ENCODE measurements at places on chromosomes 3 and 15. TPM values are rescaled to one million over a fixed set of nuclear protein-coding genes. Genes with fewer than 3 reads are reported as not detected.

The LRIG1 gene
- 87.8 TPM for total RNA-seq

The TRANK1 gene
- 8.9 TPM for total RNA-seq

The NRROS gene
- total RNA-seq: not detected

The RAD18 gene
- 22.2 TPM for total RNA-seq

The BRPF1 gene
- 15.6 TPM for total RNA-seq

The MAGI1 gene
- 26.4 TPM for total RNA-seq

The ATP13A5 gene
- not detected for total RNA-seq

The NAA80 gene
- 3.1 TPM for total RNA-seq

The ITIH4 gene
- total RNA-seq: 0.28 TPM

The PLSCR2 gene
- total RNA-seq: not detected

The PAK2 gene
- total RNA-seq: 33.9 TPM

The GOLGA6L10 gene
- under 0.01 TPM for total RNA-seq

The ADCY5 gene
- 0.56 TPM for total RNA-seq

The SAMD7 gene
- total RNA-seq: not detected

The UQCC5 gene
- total RNA-seq: 1.1 TPM

The RTP4 gene
- total RNA-seq: not detected

DNA sequence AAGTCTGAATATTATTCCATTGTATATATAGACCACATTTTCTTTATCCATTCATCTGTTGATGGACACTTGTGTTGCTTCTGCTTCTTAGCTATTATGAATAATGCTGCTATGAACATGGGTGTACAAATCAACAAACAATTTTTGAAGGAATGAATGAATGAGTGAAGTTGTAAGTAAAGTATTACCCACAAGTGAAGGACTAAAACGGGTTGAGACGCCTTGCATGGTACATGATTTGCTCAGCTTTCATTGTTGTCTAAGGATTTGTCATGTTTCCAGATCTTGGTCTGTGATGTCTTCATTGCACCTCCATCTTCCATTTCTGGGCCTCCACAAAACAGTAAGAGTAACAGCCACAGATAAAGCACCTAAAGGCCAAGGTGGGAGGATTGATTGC, 20.5 kb downstream of the IFT122 start:
- DNase-seq: no peak

DNA sequence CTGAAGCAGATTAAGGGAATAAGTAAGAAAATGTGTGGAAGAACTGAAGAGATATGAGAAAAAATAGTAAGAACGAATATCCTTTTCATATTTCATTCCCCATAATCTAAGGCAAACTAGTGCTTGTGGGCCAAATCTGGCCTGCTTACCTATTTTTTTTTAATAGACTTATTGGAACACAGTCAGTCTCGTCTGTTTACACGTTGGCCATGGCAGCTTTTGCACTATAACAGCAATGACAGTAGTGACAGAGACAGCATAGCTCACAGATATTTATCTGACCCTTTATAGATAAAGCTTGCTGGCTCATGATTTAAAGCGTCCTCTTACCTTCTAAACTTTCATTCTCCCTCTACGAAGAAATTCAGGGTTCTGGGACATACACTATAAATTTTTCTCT, 50.0 kb upstream of the CDAN1 start:
- no peak for DNase-seq

- DNase-seq: no peak
Measured at GRCh38 chr15:58486062-58486461, 54.3 kb downstream of the LIPC start.

DNA sequence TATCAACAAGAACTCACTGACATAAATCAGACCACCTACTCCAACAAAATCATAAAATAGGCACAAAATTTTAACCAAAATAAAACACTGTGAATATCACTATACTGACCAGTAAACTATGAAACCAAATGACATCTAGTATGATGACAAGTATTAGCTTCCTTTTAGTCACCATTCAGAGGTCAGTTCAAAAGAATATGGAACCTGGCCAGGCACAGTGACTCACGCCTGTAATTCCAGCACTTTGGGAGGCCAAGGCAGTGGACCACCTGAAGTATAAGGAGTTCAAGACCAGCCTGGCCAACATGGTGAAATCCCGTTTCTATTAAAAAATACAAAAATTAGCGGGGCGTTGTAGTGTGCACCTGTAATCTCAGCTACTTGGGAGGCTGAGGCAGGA, 65.8 kb downstream of the SMARCC1 start:
- peak; percentile 81 for DNase-seq

- no peak for DNase-seq
Measured at GRCh38 chr3:177282119-177282655, 84.9 kb upstream of the TBL1XR1 start.

DNA sequence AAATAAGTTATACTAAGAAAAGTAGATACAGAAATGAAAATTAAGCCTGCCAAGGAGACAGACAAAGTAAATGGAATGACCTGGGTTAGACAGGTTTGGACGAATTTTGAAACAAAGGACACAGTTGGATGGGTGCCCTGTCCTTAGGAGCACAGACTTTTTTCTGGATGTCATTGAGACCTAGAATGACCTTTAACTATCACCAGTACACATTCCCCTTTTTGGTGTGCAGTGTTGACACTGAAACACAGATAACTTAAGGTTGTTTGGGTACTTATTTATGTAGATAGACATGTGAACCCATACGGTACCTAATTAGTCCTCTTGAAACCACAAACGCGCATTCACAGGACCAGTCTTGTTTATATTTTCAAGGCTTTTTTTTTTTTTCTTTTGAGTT, 86.7 kb downstream of the PPARG start:
- DNase-seq: no peak

DNA sequence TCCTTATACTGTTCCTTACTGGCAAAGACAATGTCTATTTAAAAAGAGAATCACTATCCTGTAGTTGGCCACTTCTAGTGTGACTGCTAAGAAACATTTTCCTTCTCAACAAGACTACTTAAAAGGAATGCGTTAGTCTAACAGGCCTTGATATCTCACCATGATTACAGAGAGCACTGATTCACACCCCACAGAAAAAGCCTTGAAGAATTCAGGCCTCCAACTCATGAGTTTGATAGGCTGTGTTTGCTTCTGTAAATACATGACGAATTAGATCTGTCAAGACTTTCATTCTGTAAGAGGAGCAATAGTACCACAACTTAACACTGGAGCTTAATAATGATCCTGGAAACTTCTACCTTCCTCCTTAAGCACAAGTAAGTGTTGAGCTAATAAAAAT, 432.8 kb upstream of the NR2F2 start:
- DNase-seq: no peak

- DNase-seq: no peak
Measured at GRCh38 chr3:19338769-19339168, 190.5 kb downstream of the KCNH8 start.

DNA sequence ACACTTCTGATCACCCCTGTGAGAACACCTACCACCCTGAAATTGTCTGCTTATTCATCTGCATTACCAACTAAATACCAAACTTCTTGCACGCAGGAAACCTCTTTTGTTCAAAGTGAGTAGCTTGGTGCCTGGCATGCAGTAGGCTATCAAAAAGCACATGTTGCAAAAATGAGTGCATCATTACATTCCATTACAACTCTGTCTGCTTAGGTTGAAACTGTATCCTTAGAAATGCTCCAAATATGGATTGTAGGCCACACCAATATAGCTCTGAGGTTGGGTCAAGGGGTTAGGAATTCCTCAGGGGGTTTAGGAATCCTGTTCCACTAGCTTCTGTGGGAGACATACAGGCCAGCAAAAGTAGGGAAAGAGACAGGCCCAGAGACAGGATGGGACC, 107.2 kb downstream of the THRB start:
- no peak for DNase-seq

- no peak for DNase-seq
Measured at GRCh38 chr3:186216900-186217819, 108.3 kb upstream of the ETV5 start.

DNA sequence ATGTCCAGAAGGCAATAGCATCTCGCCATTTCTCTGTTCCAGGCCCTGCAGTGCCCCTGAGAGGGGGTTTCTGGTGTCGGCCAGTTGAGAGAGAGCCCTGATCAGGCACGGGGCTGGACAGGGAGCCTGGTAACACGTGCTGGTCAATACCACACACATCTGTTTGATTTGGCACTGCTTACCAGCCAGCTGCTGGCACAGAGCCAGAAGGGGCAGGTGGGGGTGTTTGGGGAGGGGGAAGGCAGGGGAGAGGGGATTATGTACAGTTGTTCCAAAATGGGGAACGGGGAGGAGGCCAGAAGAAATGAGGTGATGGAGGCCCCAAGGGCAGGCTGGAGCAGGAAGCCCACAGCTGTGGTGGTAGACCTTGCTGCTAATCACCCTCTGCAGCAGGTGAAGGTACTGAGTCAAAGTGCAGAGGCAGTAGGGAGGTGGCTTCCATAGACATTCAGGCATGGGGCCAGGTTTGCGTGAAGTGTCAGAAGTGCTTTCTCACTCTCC, 153.5 kb upstream of the LPP start:
- DNase-seq: no peak

GRCh38 chr3:142149673-142149992, 289 bp upstream of the TFDP2 start:
- DNase-seq: no peak

- DNase-seq: no peak
Measured at GRCh38 chr3:29484633-29485032, 203.8 kb downstream of the RBMS3 start.

GRCh38 chr3:55164876-55165275, 237.0 kb upstream of the LRTM1 start:
- DNase-seq: peak; percentile 60

GRCh38 chr3:63976161-63976871, 47.0 kb downstream of the PSMD6 start:
- DNase-seq: peak; percentile 96

DNA sequence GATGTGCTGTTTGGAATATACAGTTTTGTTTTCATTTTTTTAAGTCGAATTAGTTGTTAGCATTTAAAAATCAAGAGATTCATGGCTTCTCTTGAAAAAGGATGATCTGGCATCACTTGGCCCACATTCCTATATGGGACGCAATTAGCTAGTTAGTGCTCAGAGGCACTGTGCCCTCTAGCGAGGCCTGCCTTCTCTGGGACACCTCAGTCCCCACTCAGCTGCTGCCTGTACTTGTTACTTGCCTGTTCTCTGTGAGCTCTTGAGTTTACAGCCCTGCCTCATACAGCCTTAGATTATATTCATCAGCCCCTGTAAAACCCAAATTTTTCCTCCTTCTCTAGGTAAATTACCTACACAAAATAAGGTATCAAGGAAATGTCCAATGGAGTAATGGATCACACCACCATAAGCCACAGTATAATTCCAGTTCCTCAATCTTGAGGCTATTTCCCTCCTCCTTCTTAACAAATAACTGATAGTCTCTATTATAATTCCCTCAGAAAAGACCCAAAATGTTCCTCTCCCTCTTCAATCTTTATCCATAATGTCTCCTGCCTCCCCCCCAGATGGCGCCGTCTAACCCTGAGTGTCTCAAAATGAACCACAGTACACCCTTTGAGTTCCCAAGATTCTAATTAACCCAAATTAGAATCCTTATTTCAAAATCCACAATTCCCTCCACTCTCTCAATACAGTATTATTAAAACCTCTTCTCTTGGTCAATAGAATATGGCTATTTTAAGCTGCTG, 2.7 kb downstream of the ZMAT3 start:
- peak; percentile 40 for DNase-seq

- no peak for DNase-seq
Measured at GRCh38 chr15:92971081-92971480, 71.0 kb downstream of the CHD2 start.

DNA sequence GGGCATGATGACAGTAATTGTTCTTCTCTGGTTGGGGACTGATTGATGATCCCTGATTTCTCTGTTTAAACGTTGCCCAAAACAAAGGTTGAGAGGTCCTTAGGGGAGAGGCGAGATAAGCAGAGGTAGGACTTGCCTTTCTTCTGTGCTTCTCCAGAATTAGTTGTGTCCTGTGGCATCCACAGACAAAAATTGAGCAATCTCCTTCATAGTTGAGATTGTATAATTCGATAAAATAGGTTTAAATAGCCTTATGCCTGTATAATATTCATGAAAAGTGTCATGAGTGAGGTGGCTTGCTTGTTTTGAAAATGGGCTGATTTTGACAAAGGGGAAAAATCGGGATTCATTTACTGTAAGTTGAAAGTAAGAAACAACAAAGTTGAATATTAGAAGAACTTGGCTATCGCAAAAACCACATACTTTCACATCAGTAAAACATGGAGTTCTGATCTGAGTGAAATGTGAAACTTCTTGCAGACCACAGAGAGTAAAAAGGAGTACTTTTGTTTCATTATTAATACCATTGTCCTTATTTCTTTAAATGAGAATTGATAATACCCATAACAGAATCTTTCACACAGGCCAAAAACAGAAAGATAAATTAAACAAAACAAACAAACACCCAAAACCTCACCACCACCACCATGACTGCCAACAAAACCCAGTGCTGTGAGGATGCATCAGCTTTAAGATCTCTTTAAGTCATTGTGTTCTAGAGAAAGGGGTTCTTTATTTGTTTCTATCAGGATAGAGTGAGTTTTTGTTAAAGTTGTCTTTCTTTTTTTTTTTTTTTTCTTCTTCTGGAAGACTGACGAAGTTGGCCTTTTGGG, 155.7 kb downstream of the LPP start:
- no peak for DNase-seq

DNA sequence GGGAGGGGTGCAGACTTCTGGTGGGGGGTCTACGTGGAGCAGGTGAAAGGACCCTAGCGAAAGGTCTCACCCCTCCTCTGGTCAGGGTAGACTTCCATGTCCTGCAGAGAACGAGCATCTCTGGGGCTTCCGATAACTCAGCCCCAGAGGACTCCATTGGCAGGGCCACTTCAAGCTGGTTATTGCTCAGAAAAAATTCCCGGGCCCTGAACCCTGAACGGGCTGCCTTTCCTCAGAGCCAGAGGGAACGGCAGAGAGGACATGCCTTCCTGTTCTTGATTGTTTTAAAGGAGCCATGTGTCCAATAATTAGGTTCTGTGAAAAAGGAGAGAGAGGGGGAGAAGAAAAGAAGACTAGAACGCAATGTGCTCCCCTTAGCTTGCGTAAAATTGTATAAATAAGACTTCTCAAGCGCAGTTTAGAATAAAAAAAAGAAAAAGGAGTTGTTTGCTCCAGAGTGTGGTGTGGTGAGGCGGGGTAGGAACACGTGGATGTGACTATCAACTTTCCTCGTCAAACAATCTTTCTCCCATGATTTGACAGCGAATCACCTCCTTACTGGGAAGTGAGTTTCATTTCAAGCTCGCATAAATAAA, 193.4 kb upstream of the UBE2E1 start:
- DNase-seq: peak; percentile 89

DNA sequence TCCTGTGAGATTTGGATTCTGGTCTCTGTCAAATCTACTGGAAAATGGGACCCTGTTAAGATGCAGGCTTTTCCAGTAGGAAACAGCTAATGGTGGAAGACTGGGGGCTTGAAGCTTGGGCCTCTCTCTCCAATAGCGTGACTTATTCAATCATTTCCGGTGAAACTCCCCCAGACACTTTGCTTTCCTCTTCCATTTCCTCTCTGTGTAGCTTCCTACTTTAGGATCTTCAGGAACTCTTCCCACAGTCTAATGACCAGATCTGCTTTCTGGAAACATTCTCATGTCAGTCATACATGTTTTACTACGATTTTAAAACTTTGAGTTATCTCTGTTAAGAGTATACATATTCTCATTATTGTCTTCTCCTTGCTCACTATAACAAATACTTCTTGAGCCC, 28.0 kb upstream of the TPRG1 start:
- DNase-seq: no peak

GRCh38 chr3:170806676-170807075, 63.3 kb downstream of the RPL22L1 start:
- no peak for DNase-seq

GRCh38 chr3:184908859-184909258, 96.9 kb downstream of the VPS8 start:
- no peak for DNase-seq

- no peak for DNase-seq
Measured at GRCh38 chr3:59717679-59718205, 667.9 kb upstream of the CFAP20DC start.
